ENCODE measurements at places on chromosomes 3 and 15.

DNA sequence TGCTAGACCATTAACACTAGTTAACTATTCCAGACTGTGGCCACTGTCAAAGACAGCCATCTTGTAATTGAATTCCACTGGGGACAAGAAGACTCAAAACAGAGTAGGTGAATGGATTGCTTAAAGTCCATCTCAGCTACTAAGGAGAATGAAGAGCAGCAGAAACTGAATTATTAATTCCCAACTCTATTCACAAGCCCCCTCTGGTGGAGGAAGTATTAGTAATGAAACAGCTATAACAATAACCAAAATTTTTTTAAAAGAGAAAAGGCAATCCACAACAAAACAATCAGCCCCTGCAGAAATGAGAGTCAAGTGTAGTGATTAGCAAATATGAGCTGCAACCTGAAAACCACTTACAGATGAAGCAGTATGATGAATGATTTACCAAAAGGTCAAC, 302.8 kb downstream of the FHIT start:
- DNase-seq = no peak

DNA sequence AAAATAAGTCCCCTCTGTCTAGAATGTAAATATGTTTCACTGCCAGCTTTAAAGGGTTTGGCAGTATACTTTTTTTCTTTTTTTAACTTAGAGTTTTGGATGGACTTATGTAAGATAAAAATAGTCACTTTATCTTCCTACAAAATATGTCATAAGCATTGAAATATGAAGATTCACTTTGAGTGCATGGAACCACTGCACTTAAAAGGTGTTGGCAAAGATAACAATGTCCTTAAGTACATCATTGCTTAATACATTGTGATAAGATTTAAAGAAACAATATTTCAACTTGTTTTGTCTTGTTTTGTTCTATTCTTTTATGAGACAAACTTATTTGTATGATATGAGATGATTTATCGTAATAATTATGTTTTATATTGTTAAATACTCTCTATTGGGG, 66.3 kb upstream of the NAALADL2 start:
- DNase-seq = no peak

GRCh38 chr3:35659768-35660167, 20.4 kb downstream of the ARPP21 start:
- peak; percentile 20 for DNase-seq

GRCh38 chr15:88725305-88726210, 77.7 kb upstream of the ACAN start:
- DNase-seq = no peak

DNA sequence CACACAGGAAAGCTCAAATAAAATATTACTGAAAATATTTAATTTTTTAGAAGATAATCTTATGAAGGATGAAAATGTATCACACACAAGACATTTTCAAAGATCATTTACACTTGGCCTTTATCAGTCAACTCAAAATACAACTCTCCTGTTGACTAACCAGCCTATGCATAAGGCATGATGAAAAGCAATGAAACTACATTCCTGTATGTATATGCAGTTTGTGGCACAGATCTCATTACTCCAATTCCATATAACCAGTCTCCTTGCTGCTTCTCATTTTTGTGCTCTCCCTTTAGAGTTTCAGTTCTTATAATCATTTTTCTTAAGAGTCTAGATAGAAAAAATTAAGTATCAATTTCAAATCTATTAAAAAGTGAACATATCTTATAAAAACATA, 25.8 kb downstream of the AQR start:
- no peak for DNase-seq

DNA sequence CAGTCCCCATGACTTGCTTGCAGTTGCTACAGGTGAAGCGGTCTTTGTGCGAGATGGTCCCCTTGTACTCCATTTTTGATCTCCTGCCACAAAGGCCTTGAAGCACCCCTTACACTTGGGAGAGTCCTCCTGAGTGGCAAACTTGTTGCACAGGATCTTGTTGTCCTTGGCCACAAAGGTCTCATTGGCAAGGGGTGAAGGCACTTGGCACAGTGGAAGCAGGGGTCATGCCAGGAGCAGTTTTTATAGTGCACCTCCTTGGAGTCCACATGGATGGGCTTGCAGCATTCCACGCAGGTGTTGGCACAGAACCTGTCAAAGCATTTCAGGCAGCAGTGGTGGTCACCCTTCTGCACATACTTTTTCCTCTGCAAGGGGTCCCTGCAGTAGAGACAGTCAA, 20.3 kb upstream of the SEC62 start:
- DNase-seq = no peak

GRCh38 chr3:56917361-56918110, 115.8 kb upstream of the ARHGEF3 start:
- no peak for DNase-seq

- no peak for DNase-seq
These were observed 68.0 kb downstream of the FBN1 start for GRCh38 chr15:48577469-48577868.

DNA sequence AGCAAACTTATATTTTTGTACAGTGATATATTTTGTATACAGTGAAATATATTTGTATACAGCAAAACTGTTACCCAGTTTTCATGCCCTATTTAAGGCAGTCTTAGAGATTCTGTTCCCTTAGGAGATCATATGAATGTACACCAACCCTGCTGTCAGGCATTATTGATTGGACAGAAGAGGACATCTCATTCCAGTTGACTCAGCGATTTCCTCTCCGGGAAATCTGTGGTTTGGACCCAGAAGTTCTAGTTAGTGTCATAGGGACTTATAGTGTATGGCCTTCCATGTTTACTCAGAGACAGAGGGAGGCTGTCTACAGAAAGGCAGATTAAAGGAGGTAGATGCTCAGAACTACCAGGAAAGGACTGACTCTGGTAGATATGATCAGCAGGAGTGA, 318.8 kb upstream of the KCNMB2 start:
- DNase-seq = no peak

DNA sequence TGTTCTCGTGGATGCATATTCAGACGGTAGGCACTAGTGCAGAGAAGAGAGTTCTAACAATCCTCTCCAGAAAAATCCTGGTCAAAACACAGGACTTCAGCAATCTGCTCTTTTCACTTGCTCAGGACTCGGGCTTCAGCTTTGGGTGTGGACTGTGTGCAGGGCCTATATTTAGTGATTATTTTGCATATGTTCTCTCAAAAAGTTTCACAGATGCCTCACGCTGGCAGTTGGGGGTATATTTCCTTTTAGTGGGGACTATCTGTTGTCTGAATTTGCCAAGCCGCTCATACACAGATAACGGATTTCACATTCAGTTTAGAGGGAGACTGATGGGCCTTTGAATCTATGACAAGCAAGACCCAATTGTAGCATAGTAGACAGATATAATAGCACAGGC, 54.4 kb upstream of the LRRN1 start:
- no peak for DNase-seq

- no peak for DNase-seq
These were observed 71.6 kb downstream of the DNAJB8 start for GRCh38 chr3:128395046-128395445.

DNA sequence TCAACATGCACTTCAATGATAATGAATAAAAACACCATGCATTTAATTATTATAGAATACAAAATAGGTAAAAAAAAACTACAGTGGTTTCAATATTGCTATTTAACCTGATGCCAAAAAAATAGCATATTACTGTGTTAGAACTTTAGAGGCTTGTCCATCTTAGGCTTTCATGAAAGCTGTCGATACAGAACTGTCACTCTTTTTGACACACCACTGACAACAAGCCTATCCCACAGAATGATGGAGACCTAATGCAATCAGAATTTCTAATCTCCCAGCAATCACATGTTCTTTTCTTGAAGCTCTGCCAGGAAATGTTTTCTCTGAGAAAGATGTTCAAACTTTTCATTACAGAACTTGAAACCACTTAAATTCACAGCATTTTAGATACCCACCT, 490.3 kb upstream of the EPHA6 start:
- DNase-seq = no peak

DNA sequence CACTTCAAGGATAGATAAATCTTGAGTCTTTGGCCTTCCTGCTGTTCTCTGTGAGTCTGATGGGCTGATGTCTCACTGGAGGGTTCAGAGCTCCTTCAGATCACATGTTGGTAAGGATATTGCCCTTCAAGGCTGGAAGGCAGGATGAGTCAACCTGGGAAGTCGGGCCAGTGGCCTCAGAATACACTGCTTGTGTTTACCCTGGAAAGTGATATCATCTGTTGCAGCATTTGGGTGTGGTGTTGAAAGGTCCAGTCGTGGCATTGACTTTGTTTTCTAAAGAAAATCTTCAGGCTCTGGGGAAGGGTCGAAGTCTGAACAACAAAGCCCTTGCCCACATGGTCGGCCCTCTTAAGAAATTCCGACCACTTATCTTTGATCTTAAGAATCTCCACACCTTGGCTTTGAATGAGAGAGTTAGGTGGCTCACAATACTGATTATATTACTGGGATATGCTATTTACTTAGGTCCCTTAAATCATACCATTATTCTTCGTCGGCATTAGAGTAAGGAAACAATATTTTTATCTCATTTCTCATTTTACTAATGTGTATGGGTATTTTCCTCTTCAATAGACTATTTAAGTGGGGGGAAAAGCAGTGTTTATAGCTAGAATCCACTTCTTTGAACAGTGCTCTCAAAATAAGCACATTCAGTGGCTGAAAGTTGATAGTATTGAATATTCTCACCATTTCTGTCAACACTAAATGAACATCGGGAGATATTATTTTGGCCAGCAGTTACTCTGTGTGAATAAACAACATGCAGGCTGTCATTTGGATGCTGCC, 303.9 kb upstream of the RASGRP1 start:
- no peak for DNase-seq

DNA sequence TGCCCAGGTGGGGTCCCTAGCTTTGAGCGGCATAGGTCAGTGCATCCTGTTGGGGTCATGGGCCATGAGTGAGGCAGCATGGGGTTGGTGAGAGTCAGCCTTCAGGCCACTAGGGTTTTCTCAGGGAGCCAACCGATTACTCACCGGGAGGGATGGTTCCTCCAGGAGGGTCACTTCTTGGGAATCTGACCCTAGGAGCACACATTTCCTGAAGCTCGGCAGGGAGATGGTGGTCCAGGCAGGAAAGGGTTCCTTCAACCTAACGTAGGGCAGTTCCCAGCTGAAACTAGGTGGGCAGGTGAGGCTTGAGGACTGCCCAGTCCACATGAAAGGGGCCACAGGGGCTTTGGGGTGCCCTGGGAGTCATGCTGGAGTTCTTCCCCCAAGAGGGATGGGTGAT, 218.0 kb downstream of the UBE3A start:
- no peak for DNase-seq

DNA sequence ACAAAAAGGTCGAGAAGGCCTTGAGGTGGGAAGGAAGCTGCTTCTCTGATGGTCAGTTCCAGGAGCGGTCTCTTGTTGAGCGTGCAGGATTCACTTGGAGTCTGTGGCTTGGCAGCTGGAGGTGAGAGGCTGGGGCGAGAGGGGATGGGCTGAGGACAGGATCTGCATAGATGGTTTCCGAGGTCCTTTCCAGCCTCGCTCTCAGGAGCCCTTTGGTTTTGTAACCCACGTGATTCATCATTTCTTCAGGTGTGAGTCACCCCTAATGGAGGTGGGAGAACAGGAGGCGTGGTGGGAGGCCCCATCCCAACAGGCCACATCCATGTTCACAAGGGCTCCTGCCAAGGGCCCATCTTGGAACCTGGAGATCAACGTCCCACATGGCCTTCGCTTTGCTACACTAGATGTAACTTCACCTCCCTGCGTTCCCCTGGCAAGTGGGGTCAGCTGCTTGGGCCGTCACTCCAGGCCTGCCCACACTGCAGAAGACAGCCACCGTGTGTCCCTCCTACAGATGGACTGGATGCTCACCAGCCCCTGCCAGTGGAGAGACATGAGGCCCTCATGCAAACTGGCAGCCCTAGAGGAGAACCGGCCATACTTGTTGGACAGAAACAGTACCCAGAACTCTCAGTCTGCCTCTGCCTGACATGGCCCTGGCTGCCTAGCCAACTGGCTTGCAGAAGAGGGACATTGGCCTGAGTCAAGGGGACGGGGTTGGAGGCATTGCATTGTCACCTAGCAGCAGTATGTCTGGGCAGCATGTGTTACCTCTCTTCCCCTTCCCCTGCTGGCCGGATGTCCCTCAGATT, 1.6 kb upstream of the PCSK6 start:
- DNase-seq = no peak

GRCh38 chr3:106172780-106173179, 304.0 kb upstream of the CBLB start:
- no peak for DNase-seq

GRCh38 chr3:150843241-150843640, 62.0 kb downstream of the MINDY4B start:
- DNase-seq = no peak

- no peak for DNase-seq
These were observed 64.2 kb downstream of the CYFIP1 start for GRCh38 chr15:22915866-22916515.

DNA sequence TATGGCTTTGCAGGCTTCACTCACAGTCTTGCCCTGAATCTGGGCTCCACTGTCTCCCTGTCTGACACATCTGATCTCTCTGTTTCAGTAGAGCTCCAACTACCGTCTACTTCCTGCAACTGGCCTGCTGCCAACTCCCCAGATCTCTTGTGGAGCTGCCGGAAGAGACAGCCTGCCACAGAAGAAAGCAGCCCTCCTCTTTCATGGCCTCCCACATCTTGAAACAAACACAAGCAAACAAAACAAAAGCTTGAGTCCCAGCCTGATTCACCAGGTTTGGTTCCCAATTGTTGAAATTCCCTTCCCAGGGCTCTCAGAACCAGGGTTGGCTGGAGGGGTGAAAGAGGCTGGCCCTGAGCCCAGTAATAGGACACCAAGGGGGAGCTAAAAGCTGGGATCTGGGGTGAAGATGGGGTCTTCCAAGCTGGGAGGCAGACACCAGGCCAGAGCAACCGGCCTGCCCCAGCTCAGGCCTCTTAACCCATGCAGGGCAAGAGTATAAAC, 55.3 kb upstream of the CA12 start:
- peak; percentile 81 for DNase-seq

DNA sequence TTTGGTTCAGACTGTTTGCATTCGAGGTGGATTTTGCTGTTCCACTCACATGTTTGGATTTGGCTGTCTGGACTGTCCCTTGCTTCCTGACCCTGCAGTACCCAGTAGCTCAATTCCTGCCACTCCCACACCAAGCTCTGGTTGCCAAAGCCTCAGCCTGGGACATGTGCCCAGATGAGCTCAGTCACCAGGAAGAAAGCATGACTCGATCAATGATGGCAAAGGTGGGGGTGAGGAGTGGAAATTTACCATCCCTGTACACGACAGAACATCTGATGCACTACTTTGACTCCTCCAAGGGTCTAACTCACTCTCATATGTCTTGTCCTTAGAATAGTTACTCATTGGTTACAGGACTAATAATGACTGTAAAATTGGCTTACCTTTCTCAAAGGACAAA, 45.2 kb downstream of the ZNF385D start:
- no peak for DNase-seq

- DNase-seq = no peak
These were observed 3.9 kb upstream of the SRGAP3 start for GRCh38 chr3:9253327-9253726.

DNA sequence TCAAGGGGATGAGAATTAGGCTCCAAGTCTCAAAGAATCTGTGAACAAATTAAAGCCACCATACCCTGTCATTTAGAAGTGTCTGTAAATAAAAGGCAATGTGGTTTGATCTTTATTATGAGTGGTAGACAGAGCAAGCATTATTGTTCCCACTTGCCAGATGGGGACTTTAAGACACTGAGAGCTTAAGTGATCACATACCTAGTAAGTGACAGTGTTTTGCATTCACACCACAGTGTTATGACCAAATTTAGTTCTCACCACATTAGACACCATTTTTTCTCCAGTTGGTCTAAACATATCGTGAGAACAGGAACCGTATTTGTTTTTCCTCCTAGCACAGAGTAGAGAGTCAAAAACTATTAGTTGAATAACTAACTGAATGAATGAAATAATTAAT, 13.2 kb upstream of the ZBED2 start:
- DNase-seq = no peak

GRCh38 chr3:117563063-117563462, 853.5 kb downstream of the TUSC7 start:
- no peak for DNase-seq
